ENCODE measurements at places on chromosomes 1 and 21.

- no peak for DNase-seq
Measured at GRCh38 chr1:69126796-69127195, 440.9 kb upstream of the LRRC7 start.

- no peak for DNase-seq
Measured at GRCh38 chr1:84282780-84283333, 18.7 kb upstream of the SAMD13 start.

DNA sequence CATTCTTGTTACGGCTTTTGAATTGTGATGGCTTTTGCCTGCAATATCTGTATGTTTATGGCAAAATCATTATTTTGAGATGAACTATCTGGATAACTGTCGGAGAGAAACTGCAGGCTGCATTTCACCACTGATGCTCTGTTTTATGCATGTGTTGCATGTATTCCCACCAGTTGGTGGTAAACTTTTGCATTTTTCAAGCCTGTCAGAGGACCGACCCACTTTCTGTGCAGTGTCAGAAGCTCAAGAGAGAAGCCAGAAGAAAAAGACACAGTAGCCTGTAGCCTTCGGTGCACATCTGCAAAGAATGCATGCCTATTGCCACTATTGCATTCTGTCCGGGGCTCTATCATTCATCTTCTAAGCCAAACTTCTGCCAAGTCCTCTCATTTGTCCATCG lies 41.6 kb downstream of the OLIG1 start:
- DNase-seq: no peak

DNA sequence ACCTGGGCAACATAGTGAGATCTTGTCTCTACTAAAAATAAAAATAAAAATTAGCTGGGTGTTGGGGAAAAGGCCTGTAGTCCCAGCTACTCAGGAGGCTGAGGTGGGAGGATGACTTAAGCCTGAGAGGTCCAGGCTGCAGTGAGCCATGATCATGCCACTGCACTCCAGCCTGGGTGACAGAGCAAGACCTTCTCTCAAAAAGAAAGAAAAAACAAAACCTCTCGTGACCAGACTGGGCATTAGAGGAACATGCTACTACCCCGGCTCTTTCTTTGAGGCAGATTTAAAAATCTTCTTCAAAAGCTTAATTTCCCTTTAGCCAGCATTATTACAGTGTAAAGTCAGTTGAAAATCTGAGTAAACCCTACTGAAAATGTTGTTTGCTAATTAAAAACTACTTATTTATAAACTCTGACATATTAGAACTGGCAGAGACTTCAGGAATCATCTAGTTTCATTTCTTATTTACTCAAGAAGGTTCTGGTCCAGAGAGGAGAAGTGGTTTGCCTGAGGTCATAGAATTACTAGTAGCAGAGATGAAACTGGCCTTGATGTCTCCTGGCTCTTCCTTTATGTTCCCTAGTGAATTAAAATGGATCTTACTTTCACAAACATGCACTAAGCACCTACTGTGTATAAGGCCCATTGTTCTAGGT lies 11.6 kb upstream of the ELAVL4 start:
- no peak for DNase-seq

- no peak for DNase-seq
Measured at GRCh38 chr1:118900643-118901440, 87.3 kb downstream of the TBX15 start.

DNA sequence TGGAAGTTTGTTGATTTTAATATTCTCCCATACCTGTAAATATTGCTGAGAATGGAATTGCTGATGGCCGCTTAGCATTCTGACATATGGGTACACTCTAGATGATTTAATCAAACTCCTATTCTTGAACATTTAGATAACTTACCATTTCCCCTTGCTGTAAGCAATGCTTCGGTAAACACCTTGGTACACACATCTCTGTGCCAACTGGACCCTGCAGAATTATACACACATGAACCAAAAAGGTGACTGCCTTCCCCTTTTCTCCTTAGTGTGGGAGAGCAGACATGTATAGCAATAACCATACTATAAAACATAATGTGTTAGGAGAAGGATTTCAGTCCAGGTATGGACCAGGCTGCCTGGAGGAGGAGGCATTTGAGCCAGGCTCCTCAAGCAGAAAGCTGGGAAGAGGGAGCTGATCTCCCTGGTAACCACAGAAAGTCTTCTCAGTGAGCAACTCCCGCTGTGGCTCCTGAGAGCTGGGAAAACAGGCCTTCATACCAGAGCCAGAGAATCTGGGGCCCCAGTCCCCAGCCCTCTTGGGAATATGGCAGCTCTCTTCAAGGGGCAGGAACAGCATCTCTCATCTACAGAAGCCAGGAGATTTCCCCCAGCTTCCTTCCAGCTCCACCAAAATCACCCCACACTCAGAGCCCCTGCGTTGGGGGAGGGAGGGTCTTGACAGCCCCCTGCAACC lies 33.9 kb upstream of the CSF1 start:
- no peak for DNase-seq

DNA sequence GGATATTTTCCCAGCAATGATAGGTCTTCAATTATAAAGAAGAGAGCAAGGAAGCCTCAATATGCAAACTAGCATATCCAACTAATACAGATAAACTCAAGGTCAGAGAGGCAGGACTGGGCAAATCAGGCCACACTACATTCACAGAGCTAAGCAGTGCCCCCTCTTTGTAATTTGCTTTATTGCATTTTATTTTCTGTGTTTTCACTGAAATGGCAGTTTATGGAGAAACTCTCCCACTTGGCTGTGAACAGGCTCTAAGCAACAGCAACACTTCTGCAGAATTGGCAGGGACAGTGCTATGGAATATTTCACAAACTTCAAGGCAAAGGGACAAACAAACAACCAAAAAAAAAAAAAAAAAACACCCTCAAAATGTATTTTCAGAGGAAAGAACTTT lies 93.4 kb upstream of the SOD1 start:
- DNase-seq: no peak

- DNase-seq: no peak
Measured at GRCh38 chr1:47189844-47190508, at the start of gene PDZK1IP1. Gene PDZK1IP1, minus strand, starts transcription at chr1:47190036. Its CDS starts 104 bp downstream, at chr1:47189932.

GRCh38 chr1:193069748-193070385 lies 10.5 kb downstream of the RO60 start:
- no peak for DNase-seq

DNA sequence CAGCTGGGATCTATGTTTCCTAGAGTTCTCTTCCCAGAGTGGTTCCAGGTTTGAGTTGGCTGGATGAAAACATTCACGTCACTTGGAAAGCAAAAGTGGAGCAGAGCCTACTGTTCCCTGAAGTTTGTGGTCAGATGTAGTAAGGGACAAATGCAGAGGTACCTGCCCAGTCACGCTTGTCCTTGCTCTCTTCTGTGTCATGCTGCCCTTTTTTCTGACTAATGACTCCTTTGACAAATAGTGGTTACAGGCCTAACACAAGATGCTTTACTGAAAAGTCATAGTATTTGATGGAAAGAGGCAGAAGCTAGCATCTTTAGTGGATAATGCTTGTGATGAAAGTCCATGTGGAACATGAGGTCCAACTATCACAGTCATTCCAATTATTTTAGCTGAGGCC lies 881.4 kb upstream of the B3GALT2 start:
- no peak for DNase-seq

GRCh38 chr1:152566681-152567080 lies at the start of gene LCE3E:
Gene LCE3E, minus strand, starts transcription at chr1:152566780. Its CDS starts 572 bp downstream, at chr1:152566208.
- no peak for DNase-seq

GRCh38 chr1:75074831-75075395 lies 59.3 kb upstream of the LHX8 start:
- DNase-seq: no peak

DNA sequence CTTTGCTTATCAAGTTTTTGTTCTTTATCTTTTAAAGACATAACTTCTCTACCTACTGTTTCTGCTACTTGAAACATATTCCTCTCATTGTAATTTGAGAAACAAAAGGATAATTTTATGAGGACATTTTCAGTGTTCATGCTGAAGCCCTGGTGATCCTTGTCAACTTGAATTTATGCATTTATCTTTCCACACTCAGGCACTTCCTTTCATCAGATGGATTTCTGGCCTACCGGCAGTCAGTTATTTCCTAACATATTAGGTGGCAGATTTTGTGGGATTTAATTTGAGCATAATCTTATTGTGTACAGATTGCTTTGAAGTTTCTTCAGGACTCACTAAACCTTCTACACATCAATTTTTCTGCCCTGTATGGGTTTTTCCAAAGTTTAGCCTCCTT lies 75.0 kb downstream of the RGL1 start:
- no peak for DNase-seq

DNA sequence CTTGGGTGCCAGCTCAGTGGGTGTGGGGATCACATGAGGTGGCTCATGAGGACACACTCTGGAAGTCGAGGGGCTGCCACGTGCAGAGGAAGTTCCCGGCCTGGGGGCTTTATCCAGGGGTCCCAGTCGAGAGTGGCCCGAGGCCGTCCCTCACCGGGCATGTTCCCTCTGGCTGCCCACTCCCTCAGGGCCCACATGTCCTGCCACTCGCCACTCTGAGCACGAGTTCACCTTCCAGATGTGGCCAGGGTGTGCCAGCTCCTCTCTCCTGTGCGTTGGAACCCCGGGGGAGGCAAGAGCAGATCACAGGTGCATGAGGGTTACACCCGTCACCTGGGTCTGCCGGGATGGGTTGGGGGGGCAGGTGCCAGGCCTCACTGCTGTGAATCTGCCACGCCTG lies 14.6 kb downstream of the TMEM201 start:
- DNase-seq: no peak

GRCh38 chr1:234476172-234476571 lies 2.8 kb downstream of the TARBP1 start:
- DNase-seq: no peak

DNA sequence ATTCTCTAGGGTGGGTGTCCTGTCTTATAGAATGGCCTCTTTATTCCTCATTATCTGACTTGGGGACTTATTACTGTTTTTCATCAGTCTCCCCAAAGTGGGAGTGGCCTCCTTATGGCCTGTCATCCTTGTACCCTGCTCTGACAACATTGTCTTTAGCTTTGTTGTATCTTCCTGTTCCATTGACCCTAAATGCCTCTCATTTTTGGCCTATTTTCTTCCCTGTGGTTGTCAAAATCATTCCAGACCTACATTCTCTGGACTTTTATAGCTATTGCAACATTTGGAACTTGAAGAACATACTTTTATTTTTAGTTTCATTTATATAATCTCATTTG lies 9.7 kb downstream of the SFT2D2 start:
- DNase-seq: no peak

DNA sequence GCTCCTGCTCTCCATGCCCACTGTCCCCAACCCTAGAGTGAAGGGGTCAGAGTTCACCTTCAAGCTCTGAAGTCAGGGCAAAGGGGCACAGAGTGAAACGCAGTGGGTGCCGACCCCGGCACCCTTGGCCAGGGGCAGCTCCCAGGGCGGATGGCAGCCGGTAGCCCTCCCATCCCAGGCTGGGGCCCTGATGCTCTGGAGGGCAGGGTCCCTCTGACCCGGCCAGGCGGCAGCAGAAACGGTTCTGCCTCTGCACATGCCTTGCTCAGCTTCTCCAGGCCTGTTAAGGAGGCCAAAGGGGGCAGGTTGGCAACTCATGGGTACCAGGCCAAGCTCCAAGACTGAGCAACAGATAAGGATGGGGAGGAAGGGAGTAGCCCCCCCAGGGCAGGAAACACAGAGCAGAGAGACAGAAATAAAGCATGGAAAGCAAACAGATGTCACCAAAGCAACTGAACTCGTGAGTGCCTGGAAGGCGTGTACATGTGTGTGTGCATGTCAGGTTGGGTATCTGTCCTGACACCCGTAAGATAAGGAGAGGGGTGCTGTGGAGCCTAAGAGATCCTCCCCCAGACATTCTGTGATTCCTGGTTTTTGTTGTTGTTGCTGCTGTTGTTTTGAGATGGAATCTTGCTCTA lies 112.3 kb upstream of the IFFO2 start:
- no peak for DNase-seq

All from SK-N-DZ (cell line).